ENCODE measurements at places on chromosomes 3 and 15.
A peak's percentile ranks its signal among the peaks of the same experiment; 100 is the strongest.

- no peak for DNase-seq
Measured at GRCh38 chr3:3503411-3503810, 295.8 kb upstream of the LRRN1 start.

GRCh38 chr3:43995547-43996378, 245.9 kb upstream of the TOPAZ1 start:
- DNase-seq, result no peak

GRCh38 chr3:151768393-151768930, 34.7 kb downstream of the AADACL2 start:
- DNase-seq, result no peak

GRCh38 chr3:51955893-51956770, 951 bp downstream of the GPR62 start:
- peak; percentile 78 for DNase-seq

DNA sequence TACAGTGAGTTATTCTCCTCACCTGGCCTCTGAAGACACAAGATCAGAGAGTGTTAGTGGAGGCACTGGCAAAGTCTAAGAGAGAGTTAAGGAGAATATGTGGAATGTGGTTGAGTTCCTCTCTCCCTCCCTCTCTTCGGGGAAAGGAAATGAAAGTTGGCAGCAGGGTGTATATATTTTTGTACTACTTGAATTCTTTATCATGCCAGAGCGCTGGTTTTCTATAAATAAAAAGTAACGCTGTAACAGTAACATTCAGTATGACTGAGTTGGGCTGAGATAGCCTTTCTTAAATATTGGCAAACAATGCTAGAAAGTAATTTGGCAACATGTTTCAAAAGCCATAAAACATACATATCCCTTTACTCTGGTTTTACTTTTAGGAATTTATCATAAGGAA, 77.5 kb upstream of the TNFAIP8L3 start:
- DNase-seq, result peak; percentile 5

All from midbrain (tissue), 1 donor.